ENCODE measurements at places on chromosomes 3 and 15. TPM values are rescaled to one million over a fixed set of nuclear protein-coding genes. Genes with fewer than 3 reads are reported as not detected.

DNA sequence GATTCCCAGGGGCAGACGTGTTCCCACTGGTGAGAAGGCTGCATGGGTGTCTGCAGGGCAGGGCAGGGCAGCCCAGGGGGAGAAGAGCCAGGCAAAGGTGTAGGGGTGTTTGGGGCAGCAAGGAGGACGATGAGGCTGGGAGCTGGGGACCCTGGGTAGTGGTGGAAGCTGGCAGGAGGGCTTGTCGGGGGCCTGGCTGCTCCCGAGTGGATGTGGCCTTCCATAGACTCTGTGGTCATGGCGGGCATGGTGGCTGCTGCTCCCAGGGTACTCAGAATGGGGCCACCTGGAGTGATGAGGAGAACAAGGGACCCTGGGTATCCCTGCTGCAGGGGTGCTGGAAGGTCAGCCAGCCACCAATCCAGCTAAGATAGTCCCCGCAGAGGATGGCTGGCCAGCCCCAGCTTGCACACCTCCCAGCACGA, 107.5 kb downstream of the WNT7A start:
- no peak for DNase-seq

- no peak for DNase-seq
Observed at GRCh38 chr3:26653811-26654425, 31.3 kb downstream of the LRRC3B start.

The SPRED1 gene
- total RNA-seq: 24.0 TPM

GRCh38 chr3:63344661-63345060, 66.6 kb downstream of the SYNPR start:
- no peak for DNase-seq

- no peak for DNase-seq
Observed at GRCh38 chr15:77514641-77515402, 94.1 kb downstream of the HMG20A start.

- no peak for DNase-seq
Observed at GRCh38 chr15:71730277-71731144, 79.8 kb upstream of the NR2E3 start.

GRCh38 chr3:53820084-53820483, 26.1 kb downstream of the CHDH start:
- no peak for DNase-seq

- DNase-seq: no peak
Observed at GRCh38 chr3:125232401-125232800, 19.9 kb upstream of the SLC12A8 start.

- DNase-seq: no peak
Observed at GRCh38 chr3:45657853-45658252, 31.3 kb upstream of the SACM1L start.

The LSMEM2 gene
- total RNA-seq: not detected

- no peak for DNase-seq
Observed at GRCh38 chr3:14929310-14930074, 17.9 kb upstream of the NR2C2 start.

The GRIP2 gene
- 1.6 TPM for total RNA-seq

GRCh38 chr3:27565201-27565852, 81.1 kb upstream of the SLC4A7 start:
- no peak for DNase-seq

- no peak for DNase-seq
Observed at GRCh38 chr15:46260937-46261336, 626.1 kb downstream of the SQOR start.

The LPP gene
- 176 TPM for total RNA-seq

The ZMAT3 gene
- 20.9 TPM for total RNA-seq

GRCh38 chr3:18443665-18444594, 18.8 kb upstream of the SATB1 start:
- DNase-seq: peak; percentile 85

DNA sequence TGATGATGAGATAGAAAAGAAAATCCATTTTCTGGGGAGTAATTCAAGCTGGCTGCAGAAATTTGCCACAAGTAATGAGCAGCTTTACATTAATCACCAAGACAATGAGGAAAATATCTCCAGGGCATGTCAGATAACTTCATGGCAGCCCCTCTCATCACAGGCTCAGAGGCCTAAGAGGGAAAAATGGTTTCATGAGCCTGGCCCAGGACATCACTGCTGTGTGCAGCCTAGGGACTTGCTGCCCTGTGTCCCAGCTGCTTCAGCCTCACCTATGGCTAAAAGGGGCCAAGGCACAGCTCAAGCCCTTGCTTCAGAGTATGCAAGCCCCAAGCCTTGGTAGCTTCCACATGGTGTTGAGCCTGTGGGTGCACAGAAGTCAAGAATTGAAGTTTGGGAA, 161.7 kb downstream of the OPA1 start:
- no peak for DNase-seq

DNA sequence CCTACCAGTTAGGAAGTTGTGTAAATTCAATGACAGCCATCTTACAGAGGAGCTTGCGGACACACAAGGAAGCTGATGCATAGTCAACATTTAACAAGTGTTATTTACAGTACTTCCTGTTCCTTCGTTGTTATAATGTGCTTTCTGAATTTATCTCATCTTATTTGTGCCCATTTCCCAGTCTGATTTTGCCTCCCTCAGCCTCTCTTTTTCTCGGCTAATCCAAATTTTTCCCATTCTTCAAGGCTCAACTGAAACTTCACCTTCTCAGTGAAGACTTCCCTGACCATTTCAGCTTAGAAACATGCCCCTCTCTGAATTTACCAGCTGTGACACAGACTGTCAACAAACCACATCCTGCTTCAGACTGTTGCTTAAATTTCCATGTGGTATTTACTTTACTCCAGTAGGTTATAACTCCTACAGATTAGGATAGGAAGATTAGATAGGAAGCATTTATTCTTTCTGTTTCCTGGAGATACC, 55.7 kb upstream of the CP start:
- no peak for DNase-seq

The TMEM207 gene
- not detected for total RNA-seq

The NR1D2 gene
- total RNA-seq: 43.4 TPM

GRCh38 chr15:77821188-77821958, 188.7 kb upstream of the LINGO1 start:
- DNase-seq: no peak

The LRRC49 gene
- total RNA-seq: 3.0 TPM

The DAG1 gene
- total RNA-seq: 24.9 TPM

DNA sequence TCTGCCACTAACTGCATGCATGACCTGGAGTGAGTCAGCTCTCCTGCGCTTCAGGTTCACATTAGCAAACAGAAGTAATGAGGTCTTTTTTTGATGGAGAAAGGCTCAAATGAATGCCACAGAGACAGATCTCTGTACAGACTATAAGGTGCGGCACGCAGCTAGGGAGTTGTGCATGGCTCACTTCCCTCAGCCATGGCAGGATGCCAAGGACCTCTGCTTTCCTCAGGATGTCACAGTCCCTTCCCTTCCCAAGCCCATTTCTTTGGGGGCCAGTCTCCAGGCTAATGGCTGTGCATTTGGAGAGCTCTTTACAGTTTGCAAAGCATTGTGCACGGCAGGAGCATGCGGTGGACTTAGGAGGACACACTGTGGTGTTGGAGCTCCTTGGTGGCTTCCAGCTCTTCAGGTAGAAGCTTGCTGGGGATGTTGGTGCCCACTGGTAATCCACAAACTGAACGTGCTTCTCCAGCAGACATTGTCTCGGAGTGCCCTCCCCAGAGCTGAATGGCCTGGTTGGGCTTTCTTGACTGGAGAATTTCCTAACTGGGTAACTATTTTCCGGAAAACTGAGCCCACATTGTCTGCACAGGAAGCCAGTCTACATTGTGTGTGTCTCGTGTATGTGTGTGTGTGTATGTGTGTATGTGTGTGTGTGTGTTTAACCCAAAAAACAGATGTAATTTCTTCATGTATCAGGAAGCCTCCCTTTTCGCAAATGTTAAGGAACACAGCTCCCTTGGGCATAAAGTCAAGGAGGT, 172.5 kb upstream of the TLE3 start:
- peak; percentile 77 for DNase-seq

DNA sequence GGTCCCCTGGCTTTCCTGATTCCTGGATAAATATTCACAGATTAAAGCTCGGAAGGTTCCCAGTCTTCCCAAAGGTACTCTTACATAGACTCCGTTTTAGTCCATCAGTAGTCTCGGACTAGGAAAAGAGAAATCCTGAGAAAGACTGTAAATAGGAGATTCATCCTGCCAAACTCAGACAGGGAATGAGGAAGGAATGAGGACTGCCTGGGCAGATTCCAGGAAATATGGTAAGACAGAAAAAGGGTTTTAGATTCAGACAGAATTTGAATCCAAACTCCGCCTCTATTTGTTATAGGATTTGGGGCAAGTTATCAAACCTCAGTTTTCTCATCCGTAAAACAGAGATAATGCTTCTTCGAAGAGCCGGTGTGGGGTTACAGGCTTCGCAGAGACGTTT, 77.8 kb upstream of the VGLL4 start:
- no peak for DNase-seq

GRCh38 chr15:68585574-68586273, 6.9 kb downstream of the CORO2B start:
- peak; percentile 23 for DNase-seq

GRCh38 chr3:140205598-140205997, 270.6 kb downstream of the CLSTN2 start:
- DNase-seq: no peak

The CCR3 gene
- total RNA-seq: 1.1 TPM

The CRYGS gene
- 7.7 TPM for total RNA-seq

The THPO gene
- 1.8 TPM for total RNA-seq

- DNase-seq: no peak
Observed at GRCh38 chr15:74391582-74392450, 24.4 kb upstream of the CYP11A1 start.

DNA sequence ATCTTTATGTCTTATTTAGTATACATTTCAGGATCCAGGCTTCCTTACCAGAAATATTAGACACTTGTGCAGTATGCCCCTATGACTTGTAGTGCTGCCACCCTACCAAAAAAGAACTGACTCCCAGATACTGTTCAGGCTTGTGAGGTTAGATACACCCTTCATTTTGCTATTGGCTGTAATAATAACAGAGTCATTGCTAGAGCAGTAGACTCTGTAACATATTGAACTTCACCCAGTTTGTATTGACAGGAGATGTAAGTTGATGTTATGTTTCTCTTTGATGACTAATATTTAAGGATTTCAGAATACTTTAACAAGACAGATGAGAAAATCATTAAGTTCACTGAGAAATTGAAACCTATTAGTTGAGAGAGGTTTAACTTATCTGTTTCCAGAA, 32.9 kb downstream of the RNF111 start:
- DNase-seq: no peak

GRCh38 chr15:99669250-99669649, 64.0 kb downstream of the LYSMD4 start:
- no peak for DNase-seq

- DNase-seq: no peak
Observed at GRCh38 chr3:126216416-126216815, 36.0 kb upstream of the ALDH1L1 start.

The TLR9 gene
- 5.2 TPM for total RNA-seq

DNA sequence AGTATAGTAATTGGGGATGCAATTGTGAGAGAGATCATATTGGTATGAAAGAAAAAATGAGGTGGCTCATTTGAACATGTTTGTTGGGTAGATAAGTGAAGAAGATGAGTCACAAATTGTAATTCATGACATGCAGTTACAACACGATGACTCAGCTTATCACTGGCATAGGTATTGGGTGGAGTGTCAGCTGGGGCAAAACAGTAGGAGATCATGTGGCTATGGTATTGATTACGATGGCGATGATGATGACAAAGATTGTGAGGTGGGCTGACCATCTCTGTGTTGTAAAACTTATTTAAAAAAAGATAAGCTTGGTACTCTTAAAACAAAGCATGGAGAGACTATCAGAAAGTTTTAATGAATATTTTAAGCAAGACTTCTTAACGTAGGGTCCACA, 11.6 kb upstream of the DPH6 start:
- no peak for DNase-seq

GRCh38 chr3:178203650-178204049, 332.6 kb upstream of the KCNMB2 start:
- no peak for DNase-seq

GRCh38 chr3:133124511-133124910, 86.3 kb downstream of the TMEM108 start:
- no peak for DNase-seq

DNA sequence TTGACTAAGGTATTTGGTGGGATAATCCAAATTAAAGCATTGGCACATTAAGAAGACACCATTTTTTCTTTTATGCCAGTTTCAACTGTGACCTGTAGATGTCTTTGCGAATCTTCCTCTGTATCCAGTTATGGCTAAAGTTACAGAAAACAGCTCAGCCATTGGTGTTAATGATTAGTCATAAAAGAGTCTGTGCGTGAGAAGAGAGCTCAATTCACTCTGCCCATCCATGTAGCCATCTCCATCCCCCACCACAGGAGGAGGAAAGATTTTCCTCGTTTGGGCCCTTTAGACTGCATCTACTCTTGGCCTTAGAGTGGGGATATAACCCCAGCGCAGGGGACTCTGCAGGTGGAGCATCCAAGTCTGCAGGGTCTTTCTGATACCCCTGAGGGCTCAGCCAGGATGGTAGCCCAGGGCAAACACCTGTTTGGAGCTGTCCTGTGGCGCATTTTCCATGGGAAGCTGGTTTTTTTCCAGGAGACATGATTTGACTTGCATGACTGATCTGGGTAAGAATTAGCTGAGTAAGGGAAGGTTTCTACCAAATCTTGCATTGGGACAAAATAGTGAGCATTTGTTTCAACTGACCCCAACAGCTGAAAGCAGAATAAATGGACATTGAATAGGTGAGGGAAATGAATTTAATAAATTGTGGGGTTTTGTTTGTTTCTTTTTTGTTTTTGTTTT, 29.5 kb downstream of the NANOGP8 start:
- no peak for DNase-seq

DNA sequence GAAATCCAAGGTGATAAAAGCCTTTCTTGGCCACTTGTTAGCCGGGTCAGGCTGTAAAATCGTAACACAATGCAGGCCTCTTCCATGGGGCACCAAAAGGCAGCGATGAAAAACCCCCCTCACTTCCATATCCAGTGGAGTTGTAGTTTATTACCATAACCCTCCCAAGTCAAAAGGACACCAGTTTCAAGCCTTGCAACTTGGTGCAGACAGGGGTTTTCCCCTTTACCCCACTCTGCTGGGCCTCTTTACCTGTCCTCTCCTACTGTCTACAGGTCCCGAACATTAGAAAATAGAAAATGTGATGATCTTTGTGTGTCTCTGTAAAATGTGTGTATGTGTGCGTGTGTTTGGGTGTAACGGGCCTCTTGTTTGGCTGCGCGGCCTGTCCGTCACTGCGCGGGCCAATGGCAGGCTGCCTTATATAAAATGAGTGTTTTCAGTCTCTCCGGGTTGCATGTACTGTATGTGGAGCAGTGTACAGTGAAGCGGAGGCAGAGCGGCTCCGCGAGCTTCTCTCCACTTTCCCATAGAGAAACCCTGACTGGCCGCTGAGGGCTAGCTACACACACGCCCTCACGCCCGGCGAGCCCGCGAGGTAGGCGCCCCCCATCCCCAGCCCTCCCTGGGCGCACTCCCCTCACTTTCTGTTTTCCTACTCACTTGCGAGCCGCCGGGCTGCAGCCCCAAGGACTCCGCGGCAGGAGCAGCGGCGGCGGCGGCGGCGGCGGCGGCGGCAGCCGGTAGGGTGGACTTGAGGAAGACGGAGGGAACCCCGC, at the start of gene BBX:
Gene BBX (plus strand): TSS at position 453 of the 779 bp plus-strand sequence. CDS start 187,499 bp downstream, outside the sequence.
- DNase-seq: peak; percentile 93

- no peak for DNase-seq
Observed at GRCh38 chr3:128808672-128809071, 70.7 kb upstream of the ACAD9 start.

Data from spleen (tissue), 13 donors.